Smooth muscle cell of the umbilical artery (primary cell): ENCODE measurements at places on chromosomes 5 and 9. TPM values are rescaled to one million over a fixed set of nuclear protein-coding genes. Genes with fewer than 3 reads are reported as not detected.

C5orf58 gene
- total RNA-seq, result not detected in 2 replicates

CLTA gene
- 245 and 246 TPM in 2 replicates for total RNA-seq

PPIC gene
- 70.4 and 142 TPM in 2 replicates for total RNA-seq

ECM2 gene
- total RNA-seq, result 0.59 and 0.65 TPM in 2 replicates

C5orf46 gene
- total RNA-seq, result 16.0 and 16.8 TPM in 2 replicates

CCDC192 gene
- total RNA-seq, result not detected in 2 replicates

CCL27 gene
- total RNA-seq, result 0.14 and 0.59 TPM in 2 replicates

CDK5RAP2 gene
- 19.0 and 40.4 TPM in 2 replicates for total RNA-seq

MZB1 gene
- total RNA-seq, result not detected in 2 replicates

SMIM3 gene
- 143 and 233 TPM in 2 replicates for total RNA-seq

IFNB1 gene
- total RNA-seq, result 0.30 TPM in 1 of 2 replicates, not detected in the other

FSTL4 gene
- total RNA-seq, result not detected in 2 replicates

CREB3 gene
- 97.4 and 118 TPM in 2 replicates for total RNA-seq

FREM1 gene
- 0.09 and 0.59 TPM in 2 replicates for total RNA-seq
